ENCODE measurements at places on chromosomes 4 and X.

- DNase-seq = no peak
Observed at GRCh38 chr4:9893329-9894108, 112.1 kb downstream of the DRD5 start.

DNA sequence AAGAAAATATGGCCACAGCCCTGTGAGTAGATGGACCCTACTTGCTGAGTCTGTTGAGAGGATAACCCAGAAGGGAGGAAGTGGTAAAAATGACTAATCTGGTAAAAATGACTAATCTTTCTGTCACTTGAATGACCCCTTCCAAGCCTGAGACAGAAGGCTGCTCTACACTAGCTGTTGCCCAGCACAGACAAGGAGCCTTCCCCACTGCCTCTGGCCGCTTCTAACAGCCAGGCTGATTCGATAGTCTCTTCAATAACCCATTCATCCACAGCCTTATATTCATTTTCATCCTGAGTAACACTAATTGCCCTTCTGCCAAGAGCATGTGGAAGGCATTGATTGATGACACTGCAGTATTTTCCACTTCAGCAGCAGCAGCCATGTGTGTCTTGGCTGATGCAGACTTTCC, 18.4 kb downstream of the MAGEB17 start:
- DNase-seq = no peak

- DNase-seq = no peak
Observed at GRCh38 chr4:128552586-128552907, 257.0 kb upstream of the JADE1 start.

DNA sequence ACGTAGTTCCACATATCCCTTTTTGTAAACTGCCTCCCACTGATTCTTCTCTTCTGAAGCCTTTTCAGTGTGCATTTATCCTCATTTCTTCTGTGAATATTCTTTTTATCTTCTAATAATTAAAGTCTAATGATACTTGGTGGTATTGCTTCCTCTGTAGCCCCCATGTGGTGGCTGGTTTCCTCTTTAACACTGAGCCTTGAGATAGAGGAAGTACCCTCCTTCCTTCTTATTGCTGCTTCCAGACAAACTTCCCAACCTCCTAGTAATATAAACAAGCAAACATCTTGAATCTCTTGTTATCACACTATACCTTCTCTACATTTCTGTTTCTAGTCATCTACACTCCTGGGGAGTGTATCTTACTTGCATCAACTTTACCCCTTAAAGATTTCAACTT, 310.5 kb upstream of the GIMD1 start:
- DNase-seq = peak; percentile 8

GRCh38 chr4:118760092-118760491, 74.9 kb downstream of the METTL14 start:
- no peak for DNase-seq

DNA sequence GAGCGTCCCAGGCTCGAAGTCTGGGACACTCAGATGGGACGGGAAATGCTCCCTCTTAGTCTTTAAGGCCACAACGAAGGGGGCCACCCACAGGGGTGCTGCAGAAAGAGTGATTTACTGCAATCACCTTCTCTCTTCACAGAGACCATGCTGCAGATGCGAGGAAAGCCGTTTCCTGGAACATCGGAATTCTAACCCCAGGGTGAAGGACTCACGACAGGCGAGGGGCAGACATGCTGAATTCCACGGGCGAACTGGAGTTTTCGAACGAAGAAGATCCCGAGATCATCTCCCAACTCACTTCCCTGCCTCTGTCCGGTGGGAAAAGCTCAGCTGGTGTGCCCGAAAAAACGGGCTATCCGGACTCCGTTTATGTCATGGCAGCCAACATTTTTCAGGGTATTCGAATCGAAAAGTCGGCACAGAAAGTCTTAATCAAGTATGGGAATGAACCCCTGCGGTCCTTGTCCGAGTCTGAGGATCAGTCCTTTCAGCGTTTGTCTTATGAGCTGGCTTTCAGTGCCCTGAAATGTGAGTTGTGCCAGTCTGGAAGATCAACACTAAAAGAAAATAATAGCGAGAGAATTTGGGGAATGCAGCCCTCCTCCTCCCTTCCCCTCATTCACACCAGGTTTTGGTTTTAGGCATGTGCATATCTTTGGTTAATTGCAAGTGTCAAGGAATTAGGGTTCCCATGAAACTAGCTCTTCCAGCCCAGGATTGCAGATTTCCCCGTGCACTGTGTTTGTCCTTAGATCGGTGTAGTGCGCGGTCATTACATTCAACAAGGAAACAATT, 905 bp downstream of the NSUN7 start:
- DNase-seq = no peak

GRCh38 chrX:87621697-87622096, 104.1 kb downstream of the KLHL4 start:
- DNase-seq = no peak

DNA sequence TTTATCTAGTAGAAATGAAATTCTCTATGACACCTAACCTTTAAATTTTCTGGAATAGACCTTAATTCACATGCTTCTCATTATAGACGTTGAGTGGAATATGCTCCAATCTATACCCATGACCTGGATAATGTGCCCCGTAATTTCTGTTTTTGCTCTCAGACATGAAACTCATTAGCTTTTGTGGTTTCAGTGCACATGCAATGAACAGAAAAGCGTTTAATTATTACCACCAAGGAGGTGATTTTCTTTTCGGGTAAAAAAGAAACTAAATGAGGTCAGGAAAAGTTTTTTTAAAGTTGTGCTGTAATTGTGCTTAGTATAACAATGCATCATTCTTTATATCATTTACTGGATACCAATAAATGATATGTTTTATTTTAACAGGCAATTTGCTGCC, 1703.9 kb upstream of the TENM3 start:
- DNase-seq = no peak

DNA sequence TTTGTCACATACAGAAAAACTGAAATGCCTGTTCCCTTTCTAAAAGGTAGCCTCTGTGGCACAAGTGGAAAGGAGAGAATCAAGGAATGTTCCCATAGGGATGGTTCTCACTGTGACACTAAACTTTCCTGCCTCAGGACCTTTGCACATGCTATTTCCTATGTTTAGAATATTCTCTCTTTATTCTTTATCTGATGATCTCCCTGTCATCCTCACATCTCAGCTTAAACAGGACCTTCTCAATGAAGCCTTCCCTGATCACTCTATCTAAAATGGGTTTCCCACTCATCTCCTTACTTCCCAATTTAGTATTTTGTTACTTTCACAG, 32.3 kb downstream of the HOPX start:
- no peak for DNase-seq

GRCh38 chrX:23235051-23235450, 99.6 kb upstream of the PTCHD1 start:
- no peak for DNase-seq

DNA sequence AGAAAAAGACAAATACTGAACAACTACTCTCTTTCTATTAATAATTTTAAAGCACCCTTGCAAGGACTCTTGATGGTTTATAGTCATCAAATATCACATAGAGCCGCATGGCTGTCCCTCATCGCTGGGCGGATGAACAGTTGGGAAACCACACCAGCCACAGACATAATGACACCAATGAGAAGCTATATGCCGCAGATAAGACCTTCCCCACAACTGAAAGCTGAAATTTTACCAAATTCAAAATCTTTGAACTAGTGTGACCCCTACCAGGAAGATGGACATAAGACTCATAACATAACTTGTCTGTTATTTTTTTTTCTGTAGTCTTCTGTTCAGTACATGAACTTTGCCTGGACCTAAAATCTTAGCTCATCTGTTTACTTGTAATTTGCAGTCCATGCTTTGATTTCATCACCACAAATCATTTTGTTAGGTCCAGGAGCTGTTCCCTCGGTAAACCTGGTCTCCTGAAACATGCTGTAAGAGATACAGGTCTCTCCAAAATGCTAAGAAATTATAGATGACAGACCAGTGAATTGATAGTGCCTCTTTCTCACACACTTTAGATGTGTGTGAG, 157.3 kb upstream of the RAPGEF2 start:
- no peak for DNase-seq

DNA sequence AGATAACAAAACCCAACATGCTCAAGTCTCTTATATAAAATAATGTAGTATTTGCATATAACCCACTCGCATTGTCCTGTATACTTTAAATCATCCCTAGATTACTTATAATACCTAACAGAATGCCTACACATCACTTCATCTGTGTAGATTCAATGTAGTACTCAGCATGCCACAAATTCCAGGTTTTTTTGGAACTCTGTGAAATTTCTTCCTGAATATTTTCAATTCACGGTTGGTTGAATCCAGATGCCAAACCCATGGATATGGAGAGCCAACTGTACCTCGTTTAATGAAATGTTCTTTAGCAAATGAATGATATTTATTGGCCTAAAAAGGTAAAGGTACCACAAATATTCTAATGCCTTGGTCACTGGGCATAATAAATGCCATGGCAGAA, 24.8 kb downstream of the CCNI start:
- DNase-seq = no peak

DNA sequence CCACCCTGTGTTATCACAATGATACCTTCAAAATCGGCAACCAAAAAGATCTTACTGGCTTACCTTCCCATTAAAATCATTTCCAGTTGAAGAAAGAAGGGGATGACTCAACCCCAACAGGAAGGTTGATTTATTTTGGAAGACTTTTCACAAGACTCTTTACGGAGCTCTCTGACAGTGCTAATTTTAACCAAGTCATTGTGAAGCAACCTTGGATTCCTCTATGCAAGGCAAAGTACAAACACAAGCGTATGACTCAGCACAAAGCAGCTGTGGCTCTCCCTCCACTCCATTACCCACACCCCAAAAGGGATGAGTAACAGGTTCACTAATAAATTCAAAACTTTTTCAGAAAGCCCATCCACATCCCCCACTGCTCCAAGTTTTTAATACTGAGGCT, 213.8 kb upstream of the FGF13 start:
- DNase-seq = no peak

GRCh38 chr4:119785963-119786362, 157.4 kb upstream of the PDE5A start:
- DNase-seq = no peak

DNA sequence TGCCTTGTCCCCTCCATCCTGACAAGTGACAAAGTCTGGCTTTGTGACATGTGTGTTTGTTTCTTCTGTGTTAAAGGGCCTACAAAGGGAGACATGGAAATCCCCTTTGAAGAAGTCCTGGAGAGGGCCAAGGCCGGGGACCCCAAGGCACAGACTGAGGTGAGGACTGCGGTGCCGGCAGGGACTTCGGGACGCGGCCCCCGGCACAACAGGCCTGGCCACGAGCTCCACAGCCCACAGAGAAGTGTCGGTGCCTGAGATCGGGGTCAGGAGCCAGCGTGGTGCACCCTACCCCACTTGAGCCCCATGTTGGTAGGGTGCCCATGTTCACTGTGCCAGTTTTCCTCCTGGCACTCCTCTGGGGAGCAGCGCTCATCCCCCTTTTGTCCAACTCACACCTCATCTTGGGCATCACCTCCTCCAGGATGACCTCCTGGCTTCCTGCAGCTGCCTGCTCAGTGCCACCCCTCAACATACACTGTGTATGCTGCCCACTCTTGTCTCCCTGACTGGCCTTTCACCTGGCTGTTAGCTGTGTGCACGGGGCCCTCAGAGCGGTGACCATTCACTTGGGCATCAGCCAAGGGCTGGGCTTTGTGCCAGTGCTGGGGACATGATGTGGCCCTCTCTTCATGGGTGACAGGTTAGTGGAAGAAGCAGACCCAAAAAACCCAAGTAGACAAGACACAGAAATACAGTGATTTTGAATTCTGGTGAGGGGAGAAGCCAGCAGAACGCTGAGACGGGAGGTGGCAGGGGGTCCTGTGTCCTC, 17.6 kb downstream of the WFS1 start:
- no peak for DNase-seq

- peak; percentile 83 for DNase-seq
Observed at GRCh38 chrX:45191820-45192409, 8.8 kb downstream of the DIPK2B start.

DNA sequence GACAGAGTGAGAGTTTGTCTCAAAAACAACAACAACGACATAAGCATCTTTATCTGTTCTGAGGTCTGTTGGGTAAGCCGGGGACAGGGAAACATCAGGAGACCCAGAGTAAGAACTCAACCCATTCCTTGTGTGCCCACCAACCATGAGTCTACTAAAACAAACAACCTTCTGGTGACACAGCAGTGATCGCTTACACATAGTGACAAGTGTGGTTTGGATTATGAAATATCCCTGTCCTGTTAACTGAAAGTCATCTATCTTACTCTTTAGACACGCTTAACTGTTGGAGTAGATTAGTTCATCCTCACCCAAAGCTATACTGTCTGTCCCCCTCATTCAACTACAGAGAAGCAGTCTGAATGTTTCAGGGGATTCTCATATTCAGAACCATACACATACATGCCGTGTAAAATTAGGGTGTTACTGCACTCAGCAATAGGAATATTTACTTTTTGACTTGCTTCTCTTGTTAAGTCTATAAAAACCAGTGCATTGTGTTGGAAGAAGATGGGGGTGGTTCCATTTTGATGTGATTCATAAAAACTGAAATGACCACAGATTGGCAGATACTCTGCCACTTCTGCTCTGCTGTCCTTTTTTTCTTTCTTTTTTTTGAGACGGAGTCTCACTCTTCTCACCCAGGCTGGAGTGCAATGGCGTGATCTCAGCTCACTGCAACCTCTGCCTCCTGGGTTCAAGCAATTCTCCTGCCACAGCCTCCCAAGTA, 27.4 kb downstream of the PHKA2 start:
- no peak for DNase-seq

DNA sequence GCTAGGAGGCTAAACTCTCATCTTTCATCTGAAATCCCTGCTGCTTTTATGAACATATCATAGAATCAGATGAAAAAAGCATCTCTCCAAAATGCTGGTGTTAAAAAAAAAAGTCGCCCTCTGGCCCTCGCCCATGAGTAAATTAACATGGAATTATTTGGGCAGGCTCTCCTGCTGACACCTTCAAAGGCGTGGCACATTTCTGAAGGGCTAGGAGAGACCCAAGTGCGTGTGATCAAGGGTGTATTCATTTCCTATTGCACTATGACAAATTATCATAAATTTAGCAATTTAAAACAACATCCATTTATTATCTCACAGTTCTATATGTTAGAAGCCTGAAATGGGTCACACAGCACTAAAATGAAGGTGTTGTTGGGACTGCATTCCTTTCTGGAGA, 5.1 kb downstream of the ANXA3 start:
- DNase-seq = no peak

- no peak for DNase-seq
Observed at GRCh38 chrX:8907688-8908087, 106.5 kb upstream of the FAM9A start.

GRCh38 chr4:54937501-54937900, 187.9 kb downstream of the KDR start:
- no peak for DNase-seq

- no peak for DNase-seq
Observed at GRCh38 chr4:73836373-73837279, at the start of gene CXCL6. Gene CXCL6 (plus strand): TSS chr4:73836678. CDS start chr4:73836751, 73 bp downstream.

GRCh38 chrX:12843668-12844279, 23.1 kb upstream of the TLR7 start:
- no peak for DNase-seq

- no peak for DNase-seq
Observed at GRCh38 chr4:107831140-107831539, 6.4 kb downstream of the SGMS2 start.

- DNase-seq = no peak
Observed at GRCh38 chr4:39664828-39665731, 26.4 kb upstream of the SMIM14 start.
